ENCODE measurements at places on chromosomes 1 and 21.

DNA sequence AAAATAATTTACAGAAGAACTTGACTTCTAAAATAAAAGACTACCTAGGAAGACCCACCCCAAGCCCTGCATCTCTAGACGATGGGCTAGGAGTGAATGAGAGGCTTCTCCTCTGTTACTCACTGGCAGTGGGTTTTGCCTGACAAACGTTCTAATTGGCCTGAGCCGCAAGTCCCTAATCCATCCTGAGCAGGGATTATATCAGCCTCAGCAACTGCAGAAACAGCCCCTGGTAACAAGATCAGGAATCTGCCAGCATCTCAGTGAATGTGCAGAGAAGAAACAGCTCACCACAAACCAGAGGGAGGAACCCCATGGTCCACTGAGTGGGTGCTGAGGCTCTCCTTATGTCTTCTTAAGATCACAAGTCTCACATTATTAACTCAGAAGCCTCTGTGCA is 240.6 kb downstream of the BRINP2 start:
- DNase-seq: no peak

GRCh38 chr1:63828322-63829044 is 54.7 kb downstream of the ROR1 start:
- no peak for DNase-seq

- no peak for DNase-seq
These were observed 16.0 kb downstream of the CTNNBIP1 start for GRCh38 chr1:9894115-9894514.

DNA sequence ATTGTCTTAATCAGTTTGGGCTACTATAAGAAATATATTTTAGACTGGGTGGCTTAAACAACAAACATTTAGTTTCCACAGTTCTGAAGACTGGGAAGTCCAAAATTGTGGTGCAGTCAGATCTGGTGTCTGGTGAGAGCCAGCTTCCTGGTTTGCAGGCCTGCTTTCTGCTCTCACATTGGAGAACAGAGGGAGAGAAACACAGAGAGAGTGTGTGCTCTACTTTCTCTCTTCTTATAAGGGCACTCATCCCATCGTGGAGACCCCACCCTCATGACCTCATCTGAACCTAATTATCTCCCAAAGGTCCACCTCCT is 4.1 kb downstream of the LEPR start:
- no peak for DNase-seq

DNA sequence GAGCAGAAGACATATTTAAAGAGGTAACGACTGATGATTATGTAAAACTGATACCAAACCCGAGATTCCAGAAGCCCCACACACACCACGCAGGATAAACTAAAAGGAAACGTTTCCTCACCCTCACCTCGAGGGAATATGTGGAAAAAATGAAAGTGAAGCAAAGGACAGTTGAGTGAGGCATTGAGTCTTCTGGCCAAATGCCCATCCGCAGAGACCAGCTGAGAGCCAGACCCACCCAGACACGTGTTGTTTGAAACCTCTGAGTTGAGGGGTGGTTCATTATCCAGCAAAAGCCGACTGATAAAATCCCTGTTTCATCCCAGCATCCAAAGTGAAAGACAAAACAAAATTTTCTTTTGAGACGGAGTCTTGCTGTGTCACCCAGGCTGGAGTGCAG is 29.6 kb upstream of the PCBP3 start:
- no peak for DNase-seq

Data from activated CD4-positive, CD25-positive, alpha-beta regulatory T cell (primary cell).